ENCODE measurements at places on chromosomes 3 and 15.

DNA sequence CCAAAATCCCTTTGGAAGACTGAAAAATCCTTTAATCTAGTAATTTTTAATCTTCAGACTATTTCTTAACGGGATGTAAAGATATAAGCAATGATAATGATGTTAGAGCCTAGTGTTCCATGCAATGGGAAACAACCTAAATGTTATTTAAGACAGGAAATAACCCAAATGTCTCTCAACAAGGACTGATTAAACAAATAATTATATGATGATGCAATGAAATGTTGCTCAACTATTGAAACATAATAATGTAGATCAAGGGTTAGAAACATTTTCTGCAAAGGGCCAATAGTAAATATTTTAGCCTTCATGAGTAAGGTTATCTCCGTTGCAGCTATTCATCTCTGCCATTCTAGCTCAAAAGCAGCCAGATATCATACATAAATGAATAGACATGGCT, 275.4 kb downstream of the NEK10 start:
- DNase-seq = no peak

GRCh38 chr3:65439641-65440284, 599.0 kb downstream of the MAGI1 start:
- peak; percentile 32 for DNase-seq

GRCh38 chr15:85748729-85749128, 46.0 kb downstream of the KLHL25 start:
- DNase-seq = no peak

GRCh38 chr3:63927422-63928280, 15.5 kb upstream of the SCAANT1 start:
- DNase-seq = no peak

- peak; percentile 62 for DNase-seq
Observed at GRCh38 chr15:63402498-63403253, 21.0 kb upstream of the CA12 start.

DNA sequence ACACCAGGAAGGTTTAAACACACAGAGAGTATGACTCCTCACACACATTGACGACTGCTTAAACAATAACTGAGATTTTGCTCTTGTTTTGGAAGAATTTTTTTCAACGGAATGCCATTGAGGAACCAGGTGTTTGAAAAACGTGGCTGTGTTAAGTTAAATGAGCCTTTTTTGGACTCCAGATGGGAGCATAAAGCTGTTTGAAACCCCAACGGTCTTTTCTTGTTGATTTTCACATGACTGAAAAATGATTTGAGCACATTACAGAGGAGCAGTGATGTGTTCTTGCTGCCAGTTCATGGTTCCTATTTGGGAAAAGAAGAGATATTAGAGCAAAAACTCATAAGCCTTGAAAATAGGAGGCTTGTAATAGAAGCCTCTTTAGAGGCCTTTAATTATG, 97.8 kb upstream of the SELENOK start:
- no peak for DNase-seq

DNA sequence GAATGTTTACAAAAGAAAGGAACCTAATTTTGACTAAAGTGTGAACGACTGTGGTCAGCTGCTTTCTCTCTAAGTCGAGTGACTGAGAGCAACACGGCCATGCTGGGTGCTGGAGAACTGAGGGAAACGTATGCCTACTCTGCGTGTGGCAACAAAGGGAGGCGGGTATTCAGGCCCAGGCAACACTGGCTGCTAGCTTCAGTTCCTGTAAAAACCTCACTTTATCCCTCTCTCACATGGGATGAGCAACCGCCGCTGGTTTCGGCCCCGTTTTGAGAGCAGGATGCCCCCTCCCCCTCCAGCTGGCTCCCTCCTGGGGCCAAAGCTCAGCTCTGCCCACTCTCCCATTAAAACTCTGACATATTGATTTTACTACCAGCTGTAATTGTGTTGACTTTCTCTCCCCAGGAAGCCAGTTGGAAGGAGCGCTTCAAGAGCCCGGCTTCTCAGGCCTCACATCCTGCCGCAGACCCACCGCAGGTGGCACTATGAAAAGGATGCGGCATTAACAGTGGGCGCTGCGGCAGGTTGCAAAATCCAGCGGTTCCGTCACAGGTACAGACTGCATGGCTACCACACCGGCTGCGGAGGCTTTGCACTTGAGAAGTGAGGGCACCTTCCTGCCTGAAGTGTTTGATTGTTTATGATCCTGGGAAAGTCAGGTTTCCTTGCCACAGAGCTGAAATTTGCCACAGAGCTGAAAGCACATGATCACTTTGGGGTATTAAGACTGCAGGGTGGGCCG, 12.7 kb downstream of the PLXND1 start:
- DNase-seq = peak; percentile 75

GRCh38 chr3:43327582-43327979, 41.2 kb downstream of the SNRK start:
- DNase-seq = peak; percentile 22

GRCh38 chr3:133892541-133893231, 3.0 kb downstream of the RAB6B start:
- DNase-seq = peak; percentile 8

- DNase-seq = no peak
Observed at GRCh38 chr15:91407269-91407889, 307.3 kb downstream of the SV2B start.

DNA sequence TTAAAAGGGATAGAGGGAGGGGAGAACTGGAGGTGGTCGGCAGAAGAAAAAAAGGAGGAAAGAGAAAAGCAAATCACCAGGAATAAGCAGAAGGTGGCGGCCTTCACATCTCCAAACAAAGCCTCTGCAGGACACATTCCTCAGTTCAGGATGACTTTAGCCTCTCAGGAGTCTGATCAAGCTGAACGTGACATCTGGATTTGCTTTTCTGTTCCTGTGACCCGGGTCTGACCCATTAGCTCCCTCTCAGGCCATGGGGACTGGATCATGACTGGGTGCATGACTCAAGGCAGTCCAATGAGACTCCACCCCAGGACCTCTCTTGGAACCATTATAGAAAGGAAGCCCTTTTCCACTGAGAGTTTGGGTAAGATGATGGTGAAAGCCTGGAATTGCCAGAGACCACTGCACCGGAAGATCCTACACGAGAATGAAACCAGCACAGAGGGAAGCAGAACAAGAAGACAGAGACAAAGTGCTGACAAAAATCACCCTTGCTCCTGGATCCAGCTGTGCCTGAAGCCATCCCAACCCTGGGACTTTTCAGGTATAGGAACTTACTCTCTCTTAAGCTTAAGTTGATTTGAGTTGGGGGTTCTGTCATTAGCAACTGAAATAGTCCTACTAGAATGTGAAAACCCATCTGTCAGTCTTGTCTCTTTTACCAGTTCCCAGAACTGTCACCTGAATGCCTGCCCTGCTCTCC, 45.4 kb upstream of the RAD18 start:
- no peak for DNase-seq

- peak; percentile 5 for DNase-seq
Observed at GRCh38 chr15:44698641-44699040, 12.5 kb downstream of the PATL2 start.

DNA sequence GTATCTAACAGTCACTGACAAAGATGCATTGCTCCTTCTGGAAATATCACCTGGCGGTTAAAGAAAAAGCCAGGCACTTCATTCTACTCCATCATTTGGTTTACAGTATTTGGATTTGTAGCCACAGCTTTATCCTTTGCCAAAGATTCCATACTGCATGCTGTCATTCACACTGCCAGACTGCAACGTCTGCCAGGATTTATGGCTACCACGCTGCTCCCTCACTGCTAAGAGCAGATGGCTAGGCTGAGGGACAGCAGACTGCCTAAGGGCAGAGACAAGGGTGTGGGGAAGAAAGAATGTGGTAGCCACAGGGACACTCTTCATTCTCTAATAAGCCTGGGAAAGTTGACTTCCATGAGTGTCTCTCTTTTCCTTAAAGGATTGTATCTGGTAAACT, 1047.0 kb downstream of the TUSC7 start:
- no peak for DNase-seq

GRCh38 chr3:61358364-61358763, 107.1 kb upstream of the FHIT start:
- DNase-seq = no peak

DNA sequence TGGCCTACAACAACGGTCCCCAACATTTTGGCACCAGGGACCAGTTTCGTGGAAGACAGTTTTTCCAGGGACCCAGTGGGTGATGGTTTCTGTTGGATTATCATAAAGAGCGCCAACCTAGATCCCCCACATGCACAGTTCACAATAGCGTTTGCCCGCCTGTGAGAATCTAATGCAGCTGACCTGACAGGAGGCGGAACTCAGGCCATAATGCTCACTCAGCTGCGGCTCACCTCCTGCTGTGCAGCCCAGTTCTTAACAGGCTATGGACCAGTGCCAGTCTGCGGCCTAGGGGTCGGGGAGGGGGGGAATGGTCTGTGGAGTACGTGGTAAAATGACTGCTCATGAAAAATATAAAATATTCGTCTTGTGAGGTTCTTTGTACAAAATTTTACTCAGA, 518.5 kb upstream of the CADM2 start:
- DNase-seq = no peak

DNA sequence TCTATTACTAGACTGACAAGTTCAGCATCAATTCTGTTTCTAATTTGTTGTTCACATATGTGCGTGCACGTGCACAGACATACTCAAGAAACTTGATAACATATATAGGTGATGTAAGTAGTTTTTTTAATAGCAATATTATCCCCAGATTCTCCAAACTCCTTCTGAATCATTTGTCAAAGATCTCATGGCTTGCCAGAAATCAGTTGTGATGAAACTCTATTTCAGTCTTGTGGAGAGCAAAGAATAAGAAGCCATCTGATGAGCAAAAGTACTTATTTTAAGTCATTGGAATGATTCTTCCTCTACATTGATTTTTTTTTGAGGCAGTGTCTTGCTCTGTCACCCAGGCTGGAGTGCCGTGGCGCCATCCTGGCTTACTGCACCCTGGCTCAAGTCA, 167.0 kb upstream of the TBL1XR1 start:
- no peak for DNase-seq

DNA sequence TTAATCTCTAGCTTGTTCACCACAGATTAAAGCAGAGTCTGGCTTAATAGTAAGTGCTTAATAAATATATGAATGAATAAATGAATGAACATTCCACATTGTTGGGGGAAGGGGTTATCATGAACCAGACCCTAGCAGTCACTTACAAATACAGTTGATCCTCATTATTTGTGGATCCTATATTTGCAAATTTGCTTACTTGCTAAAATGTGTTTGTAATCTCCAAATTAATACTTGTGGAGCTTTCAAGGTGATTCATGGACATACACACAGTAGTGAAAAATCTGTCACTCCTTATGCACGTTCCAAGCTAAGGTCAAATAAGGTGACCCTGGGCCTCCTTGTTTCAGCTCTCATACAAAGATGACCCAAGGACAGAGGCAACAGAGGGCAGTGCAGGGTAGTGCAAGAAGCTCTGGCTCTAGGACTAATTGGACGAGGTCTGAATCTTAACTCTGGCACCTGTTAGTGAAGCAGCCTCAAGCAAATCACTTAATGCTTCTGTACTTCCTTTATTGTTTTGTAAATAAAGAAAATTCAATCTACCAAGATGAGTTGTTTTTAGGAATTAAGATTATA, 112.8 kb upstream of the C2CD4B start:
- no peak for DNase-seq

DNA sequence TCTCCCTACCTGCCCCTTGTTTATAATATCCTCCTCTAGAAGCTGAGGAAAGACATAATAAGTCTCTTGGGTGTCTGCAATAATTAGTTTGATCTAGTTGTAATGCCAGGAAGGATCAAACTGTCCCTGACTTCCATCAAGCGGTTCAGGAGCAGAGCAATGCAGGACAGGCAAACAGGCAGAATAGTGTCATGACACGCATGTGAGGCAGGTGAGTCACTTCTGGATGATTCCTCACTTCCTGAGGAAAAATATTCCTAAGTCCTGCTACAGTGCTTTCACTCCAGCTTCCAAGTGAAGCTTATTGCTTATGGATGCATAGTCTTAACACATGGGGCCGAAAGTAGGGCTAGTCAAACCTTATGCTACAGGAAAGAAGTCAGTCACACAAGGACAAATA, 85.8 kb downstream of the GREM1 start:
- no peak for DNase-seq

DNA sequence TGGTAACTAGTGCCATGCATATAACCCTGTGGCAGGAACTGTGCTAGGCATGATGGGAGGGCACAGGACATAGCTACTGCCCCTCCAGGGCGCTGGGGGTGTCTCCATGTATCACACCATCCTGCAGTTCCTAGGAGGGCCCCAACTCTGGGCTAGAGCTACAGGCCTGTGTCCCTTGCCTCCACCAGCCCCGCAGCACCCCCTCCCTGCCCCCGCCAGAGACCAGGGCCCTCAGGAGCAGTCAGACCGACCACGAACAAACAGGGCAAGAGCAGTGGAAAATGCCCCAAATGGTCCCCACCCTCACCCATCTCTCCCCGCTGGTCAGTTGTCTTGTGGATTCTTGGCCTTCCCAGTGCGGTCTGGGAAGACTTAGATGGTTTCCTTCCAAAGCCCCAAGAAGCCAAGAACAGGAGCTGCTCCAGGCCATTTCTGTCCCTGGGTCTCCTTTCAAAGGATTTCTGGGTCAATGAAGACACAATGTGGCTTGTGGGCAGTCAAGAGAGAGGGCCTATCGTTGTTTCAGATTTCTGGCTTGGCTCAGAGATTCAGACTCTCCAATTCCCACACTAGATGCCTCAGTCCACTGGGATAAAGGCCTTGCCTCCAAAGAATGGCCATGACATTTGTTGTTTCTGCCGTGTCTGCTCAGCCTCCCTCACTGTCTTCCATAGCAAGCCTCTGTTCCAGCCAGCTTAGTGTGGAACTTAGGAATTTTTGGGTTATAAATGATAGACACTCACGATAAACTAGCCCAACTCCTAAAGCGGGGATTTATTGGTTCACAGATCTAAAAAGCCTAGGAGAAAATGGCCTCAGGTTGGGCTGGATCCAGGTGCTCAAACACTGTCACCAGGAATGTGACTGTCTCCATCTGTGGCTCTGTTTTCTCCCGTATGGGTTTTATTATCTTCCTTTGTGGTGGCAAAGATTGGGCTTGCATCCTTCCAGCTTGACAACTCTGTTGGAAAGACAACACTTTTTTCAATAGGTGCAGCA, 80.6 kb downstream of the LSM3 start:
- no peak for DNase-seq

GRCh38 chr15:72340366-72340765, 20.4 kb upstream of the CELF6 start:
- DNase-seq = no peak

DNA sequence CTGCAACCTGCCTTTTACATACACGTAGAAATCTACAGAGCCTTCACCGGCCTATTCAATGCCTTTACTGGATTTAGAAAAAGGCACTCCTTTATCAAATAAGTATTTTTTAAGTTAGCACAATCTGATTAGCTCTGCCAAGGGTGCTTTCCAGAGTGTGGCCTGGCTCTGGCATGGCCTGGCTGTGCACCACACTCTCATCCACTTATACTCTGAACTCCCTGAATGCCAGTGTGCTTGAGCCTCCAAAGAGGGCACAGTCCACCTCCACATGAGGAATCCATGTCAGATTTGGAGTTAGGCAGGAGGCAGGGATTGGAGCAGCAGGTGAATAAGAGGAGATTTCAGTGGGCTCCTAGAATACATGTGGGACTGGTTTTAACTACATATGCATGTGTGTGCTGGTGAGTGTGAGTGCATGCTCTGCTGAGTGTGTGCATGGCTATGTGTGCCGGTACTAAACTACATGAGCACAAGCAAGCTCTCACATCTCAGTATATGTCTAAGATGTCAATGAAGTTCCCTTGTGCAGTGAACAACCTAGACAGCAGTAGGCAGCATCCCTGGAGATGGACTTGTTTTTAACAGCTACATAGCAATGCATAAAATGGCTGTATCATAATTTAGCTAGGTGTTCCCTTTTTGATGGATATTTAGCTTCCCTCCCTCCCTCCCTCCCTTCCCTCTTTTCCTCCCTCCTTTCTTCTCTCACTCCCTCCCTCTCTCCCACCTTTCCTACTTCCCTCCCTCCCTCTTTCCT, 17.8 kb upstream of the ZFAND6 start:
- DNase-seq = no peak

- DNase-seq = no peak
Observed at GRCh38 chr15:71199384-71200351, 84.4 kb downstream of the THSD4 start.
